CD4-positive, alpha-beta T cell treated with Interleukin-17A for 1 hour (primary cell): ENCODE measurements at places on chromosomes 5 and 9.

DNA sequence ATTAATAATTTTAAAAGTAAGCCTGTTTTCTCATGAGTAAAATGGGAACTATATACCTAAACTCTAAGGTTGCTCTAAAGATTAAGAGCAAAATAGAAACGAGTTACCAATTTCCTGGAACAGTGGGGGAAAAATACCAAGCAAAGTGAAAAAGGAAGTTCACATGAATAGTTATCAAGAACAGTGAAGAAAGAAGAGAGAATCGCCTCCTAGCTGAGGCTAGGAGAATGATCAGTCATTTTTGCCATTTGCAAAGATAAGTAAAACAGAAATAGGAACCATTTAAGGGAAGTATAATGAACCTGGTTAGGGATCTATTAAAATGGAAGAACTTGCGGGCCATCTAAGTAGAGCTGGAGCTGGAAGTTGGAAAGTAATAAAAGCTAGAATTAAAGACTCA is 50.7 kb downstream of the P4HA2 start:
- peak; percentile 22 for DNase-seq

- no peak for DNase-seq
Measured at GRCh38 chr9:96565671-96566497, 53.8 kb downstream of the CDC14B start.

DNA sequence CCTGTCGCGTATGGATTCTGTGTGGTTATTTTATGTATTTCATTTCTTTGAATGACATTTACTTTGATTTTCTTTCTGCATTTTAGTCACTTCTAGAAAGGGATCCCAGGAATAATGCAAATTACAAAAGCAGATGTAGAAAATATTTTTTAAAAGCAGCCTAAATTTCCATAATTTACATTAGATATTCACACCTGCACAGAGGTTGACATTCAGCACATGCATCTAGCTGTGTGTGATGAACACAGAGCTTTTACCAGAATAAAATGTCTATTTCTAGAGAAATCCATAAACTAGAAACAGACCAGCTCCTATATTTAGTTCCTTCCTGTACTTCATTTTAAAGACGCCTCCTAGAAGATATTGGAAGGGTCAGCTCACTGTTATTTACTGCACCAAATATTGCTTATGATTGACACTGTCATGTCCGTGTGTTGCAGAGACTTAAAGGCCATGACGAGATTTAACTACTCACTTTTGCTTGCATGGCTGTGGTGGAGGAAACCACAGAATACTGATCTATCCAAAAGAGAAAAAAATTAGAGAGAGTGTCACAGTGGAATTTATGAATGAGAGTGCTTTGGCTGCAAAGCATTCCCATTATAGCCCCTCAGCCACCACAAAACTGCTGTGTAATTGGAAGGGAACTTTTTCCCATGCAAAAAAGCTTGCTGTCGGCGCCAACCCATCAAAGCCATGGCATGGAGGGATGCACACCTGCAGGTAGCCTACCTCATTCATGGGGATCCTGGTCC is 58.1 kb downstream of the EBF1 start:
- no peak for DNase-seq

GRCh38 chr9:14158916-14159315 is 155.0 kb downstream of the NFIB start:
- no peak for DNase-seq

- DNase-seq: peak; percentile 79
Measured at GRCh38 chr5:176596689-176597416, 13.1 kb downstream of the GPRIN1 start.

DNA sequence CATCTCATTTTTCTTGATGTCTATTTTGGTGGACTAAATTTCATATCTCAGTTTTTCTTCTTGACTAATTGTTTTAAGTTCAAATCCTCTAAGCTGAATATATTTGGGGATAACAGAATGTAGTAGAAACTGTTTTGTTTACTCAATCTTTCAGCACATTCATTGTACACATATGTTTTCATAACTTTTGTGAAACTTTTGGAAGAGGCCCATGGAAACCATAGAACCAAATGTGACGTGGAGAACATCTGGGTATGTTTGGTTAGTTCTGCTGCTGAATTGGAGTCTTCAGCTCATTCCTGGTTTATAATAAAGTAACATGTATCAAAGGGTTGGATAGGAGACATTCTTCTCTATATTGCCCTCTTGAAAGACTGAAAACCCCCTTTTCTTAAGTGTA is 88.4 kb downstream of the CCDC171 start:
- no peak for DNase-seq

DNA sequence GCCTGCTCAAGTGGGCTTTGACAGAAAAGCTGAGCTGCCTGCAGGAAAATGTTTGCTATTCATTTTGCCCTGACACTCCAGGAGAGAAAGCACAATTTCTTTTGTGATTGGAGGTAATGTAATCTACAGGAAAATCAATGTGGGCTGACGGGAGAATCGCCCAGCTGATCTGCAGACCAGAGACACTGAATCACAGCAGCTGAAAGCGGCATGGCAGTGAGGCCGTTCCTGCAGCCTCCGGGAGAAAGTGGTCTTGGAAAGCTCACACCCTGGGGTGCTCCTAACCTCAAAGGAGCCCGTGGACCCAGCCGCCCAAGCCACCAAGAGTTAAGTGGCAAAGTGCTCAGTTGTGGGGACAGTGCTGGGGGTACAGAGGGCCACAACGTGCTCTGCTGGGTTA is 593.6 kb downstream of the BNC2 start:
- no peak for DNase-seq
